Islet precursor cell (in vitro differentiated cells): ENCODE measurements at places on chromosomes 7 and 10.

DNA sequence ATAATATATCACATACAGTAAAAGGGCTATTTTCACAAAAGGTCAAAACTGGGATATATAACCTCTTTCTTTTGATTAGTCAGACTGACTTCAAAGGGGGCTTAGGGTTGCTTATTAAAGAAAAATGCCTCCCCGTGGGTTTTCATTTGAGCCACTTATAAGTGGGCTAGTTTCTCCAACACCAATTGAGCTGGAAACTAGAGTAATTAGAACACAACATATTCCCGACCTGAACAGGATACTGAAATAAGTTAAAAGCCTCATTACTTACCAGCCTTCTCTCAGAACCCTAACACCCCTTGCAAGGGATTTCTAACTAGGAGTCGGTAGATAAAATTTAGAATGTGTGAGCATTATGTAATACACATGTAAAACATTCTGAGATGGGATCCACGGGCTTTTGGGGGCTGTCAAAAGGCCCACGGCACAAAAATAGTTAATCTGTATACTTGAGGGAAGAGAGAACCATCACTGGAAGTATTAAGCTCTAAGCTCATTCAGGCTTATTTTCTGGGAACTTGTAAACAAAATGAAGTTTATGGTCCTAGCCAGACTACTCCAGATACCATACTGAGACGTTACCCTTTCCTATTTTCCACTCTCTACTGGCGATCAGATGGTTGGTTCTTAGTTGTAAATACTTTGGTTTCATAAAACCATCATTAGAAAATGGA, 29.3 kb upstream of the KMT2E start:
- no peak for DNase-seq

DNA sequence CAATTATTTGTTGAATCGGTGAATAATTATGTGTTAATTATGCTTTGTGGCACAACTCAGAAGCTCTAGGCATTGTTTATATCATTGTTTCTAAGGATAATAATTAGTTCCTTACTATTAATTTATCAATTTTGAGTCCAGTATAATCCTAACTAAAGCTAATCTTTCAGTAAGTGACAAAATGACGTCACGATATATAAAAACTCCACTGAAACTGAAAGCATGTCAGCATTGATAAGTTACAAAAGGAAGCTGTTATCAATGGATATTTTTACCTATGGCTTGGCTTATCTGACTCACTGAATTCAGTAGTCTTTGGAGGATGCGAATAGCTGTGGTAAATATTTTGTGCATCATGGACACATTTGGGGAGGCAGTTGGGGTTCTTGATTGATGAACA, 793.1 kb downstream of the NXPH1 start:
- DNase-seq = no peak

- DNase-seq = no peak
Measured at GRCh38 chr7:36153571-36154097, 580 bp downstream of the EEPD1 start.

DNA sequence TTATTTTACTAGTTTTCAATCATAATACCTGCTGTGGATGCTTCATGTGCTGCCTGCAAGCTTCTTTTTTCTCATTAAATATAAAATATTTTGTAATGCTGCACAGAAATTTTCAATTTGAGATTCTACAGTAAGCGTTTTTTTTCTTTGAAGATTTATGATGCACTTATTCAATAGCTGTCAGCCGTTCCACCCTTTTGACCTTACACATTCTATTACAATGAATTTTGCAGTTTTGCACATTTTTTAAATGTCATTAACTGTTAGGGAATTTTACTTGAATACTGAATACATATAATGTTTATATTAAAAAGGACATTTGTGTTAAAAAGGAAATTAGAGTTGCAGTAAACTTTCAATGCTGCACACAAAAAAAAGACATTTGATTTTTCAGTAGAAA, 103.0 kb downstream of the PTEN start:
- no peak for DNase-seq

- no peak for DNase-seq
Measured at GRCh38 chr10:29344073-29344820, 55.4 kb downstream of the LYZL1 start.

DNA sequence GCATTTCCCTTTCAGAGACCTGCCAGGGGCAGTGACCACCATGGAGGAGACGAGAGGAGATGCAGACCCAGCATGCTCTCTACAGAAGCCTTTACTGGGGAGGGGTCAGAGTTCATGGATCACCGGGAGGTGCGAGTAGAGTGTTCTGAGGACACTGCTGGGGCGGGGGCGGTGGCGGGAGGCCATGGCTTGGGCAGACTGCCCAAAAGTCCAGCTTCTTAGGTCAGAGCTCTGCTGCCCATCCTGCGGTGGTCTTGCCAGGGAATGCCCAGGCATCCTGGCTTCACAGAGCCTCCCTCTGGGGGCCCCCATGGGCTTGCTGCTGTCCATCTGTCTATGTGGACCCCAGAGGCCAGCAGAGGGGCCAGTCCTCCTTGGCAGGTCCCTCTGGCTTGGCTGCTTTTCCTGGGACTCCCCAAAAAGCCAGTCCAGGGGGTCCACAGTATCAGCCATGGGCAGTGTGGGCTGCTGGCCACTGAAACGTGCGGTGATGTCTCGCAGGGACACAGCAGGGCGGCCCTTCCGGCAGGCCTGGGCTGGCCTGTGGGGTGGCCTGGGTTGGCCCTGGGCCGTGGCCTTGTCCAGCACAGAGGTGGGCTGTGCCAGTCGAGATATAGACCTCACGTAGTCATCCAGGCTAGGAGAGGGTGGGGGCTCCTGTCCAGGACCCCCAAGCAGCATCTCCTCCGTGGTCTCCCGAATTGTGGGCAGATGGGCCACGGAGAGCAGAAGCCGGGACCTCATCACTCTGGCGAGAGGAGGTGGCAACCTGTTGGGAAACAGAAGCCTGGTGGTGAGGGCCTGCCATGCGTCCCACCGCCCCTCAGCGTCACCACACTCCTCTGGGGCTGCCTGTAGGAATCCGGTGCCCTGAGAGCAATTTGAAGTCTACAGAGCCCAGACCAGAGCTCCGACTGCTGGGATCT, 1.1 kb downstream of the DEPP1 start:
- DNase-seq = no peak

DNA sequence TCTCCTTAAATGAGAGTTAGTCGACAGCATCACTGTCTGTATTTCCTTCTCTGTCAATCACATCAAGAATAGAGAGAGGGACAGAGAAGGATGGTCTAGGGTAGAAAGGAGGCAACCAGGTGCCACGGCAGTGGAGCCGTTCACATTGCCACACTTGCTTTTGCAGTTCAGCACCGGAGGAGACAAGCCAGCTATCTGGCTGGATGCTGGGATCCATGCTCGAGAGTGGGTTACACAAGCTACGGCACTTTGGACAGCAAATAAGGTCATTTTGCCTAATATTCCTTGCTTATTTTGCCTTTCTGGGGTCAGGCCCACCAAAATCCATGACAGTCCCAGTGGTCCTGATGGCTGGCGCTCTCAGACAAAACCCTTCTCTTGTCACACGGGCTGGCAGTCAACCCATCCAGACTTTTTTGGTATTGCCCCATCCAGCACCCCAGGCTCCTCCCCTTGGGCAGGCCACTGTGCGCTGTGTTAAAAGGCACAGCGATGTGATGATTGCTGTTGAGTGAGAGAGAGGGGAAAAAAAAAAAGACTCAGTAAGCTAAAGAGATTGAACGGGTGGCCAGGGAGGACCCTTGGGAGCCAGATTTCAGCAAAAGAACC, 8.4 kb downstream of the CPA2 start:
- DNase-seq = no peak

DNA sequence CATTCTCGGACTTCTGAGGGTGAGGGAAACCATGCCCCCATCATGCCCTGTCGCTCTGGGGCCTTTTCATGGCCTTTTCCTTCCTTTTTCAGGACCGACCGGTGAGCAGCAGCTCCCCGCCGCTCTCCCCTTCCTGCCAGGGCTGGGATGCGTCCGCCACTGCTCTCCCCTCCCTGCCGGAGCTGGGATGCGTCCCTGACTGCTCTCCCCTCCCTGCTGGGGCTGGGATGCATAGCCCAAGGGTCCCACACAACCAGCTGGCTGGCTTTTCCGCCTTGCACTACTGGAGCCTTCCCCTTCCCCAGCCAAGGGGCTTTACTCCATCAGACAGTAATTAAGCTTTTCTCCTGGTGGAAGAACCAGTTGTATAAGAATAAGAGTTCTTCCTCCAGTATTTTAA, 129.7 kb upstream of the COBL start:
- DNase-seq = peak; percentile 68

DNA sequence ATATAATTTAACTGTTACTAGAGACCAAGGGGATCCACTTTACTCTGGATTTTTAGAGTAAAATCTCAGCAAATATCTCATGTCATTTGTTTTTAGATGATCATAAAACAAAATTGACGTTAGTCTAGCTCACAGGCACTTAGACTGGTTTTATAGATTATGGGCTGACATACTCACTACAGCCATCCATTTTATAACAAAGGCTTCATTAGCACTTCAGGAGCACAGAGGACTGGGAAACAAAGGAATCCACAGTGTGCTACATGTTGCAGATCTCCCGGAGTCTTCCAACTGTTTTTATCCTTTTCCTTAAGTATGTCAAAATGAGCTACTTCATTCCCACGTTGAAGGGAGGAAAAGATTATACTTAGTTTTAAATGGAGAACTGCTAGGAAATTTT, 15.9 kb upstream of the SCRN1 start:
- DNase-seq = no peak

GRCh38 chr10:126227762-126228134, 160.5 kb downstream of the ADAM12 start:
- DNase-seq = no peak

GRCh38 chr10:70781461-70782051, 3.6 kb downstream of the TBATA start:
- DNase-seq = no peak
